Right kidney (tissue), 9 donors: ENCODE measurements at places on chromosomes 4 and X.

- DNase-seq: peak; percentile 32
Measured at GRCh38 chrX:119686087-119686691, 6.8 kb downstream of the SEPTIN6 start.

DNA sequence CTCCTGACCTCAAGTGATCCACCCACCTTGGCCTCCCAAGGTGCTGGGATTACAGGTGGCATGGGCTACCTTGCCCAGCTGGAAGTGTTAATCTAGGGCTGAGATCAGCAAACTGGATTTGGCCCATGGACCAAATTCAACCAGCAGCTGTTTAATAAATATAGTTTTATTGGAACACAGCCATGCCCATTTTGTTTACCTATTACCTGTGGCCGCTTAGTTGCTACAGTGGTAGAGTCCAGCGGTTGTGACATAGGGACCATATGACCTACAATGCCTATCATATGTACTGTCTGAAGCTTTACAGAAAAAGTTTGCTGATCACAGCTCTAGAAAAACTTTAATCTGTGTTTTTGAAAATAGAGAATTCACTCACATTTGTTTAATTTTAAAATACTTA, 17.2 kb upstream of the PDHA1 start:
- DNase-seq: no peak

GRCh38 chr4:134078230-134078914, 123.2 kb downstream of the PABPC4L start:
- DNase-seq: no peak

- no peak for DNase-seq
Measured at GRCh38 chr4:90317785-90318184, 190.6 kb downstream of the CCSER1 start.

GRCh38 chr4:107044170-107044569, 8.1 kb upstream of the DKK2 start:
- DNase-seq: no peak

DNA sequence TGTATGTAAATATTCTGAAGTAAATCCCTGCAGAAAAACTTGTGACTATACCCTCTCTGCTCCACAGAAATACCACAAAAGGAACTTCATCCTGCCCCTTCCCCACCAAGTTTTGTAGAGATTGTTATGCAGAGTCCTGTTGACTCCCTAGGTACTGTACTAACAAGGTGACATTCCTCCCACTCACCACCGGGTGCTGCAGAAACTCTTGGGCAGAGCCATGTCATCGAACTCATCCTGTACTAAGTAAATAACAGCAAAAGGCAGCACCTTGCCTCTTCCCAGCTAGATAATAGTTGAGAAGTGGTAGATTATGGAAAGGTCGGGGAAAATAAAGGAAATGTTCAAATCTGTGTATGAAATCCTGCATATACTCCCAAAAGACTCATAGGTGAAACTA, 233.3 kb downstream of the STPG2 start:
- no peak for DNase-seq

GRCh38 chr4:105150503-105150902, 3.8 kb downstream of the TET2 start:
- no peak for DNase-seq

- DNase-seq: no peak
Measured at GRCh38 chrX:154607370-154607769, 11.7 kb downstream of the CTAG1B start.

- no peak for DNase-seq
Measured at GRCh38 chr4:119728692-119729593, 100.3 kb upstream of the PDE5A start.

GRCh38 chr4:72377491-72378194, 191.4 kb downstream of the ADAMTS3 start:
- DNase-seq: no peak

GRCh38 chr4:154564311-154564710, 1.5 kb downstream of the FGB start:
- DNase-seq: no peak

- no peak for DNase-seq
Measured at GRCh38 chrX:77450996-77451395, 3.8 kb downstream of the FGF16 start.

DNA sequence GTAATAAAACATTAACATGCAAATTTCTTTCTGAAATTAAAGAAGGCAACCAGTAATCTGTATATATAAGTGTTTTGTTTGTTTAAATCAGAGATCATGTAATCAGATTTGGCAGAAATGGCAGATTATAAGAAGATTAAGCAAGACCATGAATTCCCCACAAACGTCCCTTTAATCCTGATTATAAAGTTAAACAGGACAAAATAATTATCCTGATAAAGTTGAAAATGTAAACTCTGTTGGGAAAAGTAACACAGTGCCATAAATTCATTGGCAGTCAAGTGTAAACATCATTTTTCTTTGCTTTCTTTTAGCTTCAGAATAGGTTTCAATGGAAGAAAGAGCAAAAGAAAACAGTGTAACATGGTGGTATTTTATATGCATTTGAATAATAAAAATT, 256.3 kb downstream of the KCNIP4 start:
- no peak for DNase-seq

DNA sequence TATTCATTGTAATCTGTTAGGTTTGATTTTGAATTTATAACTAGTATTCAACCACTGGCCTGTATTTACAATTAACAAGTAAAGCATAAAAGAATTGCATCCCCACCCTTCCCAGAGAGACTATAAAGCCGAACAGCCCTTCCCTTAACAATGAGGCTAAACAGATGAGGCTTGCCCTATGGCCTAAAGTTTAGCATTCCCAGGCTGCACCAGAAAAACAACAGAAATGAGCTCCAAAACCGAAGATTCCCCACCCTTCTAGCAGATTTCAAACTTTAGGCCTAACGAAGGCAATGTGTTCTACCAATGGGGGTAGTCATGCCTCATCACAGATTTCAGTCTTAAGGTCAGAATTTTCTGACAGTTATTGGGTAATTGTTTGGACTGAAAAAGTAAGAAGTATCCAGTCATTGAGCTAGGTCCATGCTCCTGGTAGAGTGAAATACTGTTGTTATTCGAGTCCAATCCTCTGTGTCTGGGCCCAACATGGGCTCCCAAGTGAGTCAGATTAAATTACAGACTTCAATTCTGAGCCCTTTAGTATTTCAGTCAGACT, 197.6 kb downstream of the ANTXR2 start:
- DNase-seq: no peak
